ENCODE measurements at places on chromosomes 2 and 18. TPM values are rescaled to one million over a fixed set of nuclear protein-coding genes. Genes with fewer than 3 reads are reported as not detected.

GRCh38 chr2:216752855-216753505 is 57.6 kb upstream of the IGFBP5 start:
- no peak for DNase-seq

DNA sequence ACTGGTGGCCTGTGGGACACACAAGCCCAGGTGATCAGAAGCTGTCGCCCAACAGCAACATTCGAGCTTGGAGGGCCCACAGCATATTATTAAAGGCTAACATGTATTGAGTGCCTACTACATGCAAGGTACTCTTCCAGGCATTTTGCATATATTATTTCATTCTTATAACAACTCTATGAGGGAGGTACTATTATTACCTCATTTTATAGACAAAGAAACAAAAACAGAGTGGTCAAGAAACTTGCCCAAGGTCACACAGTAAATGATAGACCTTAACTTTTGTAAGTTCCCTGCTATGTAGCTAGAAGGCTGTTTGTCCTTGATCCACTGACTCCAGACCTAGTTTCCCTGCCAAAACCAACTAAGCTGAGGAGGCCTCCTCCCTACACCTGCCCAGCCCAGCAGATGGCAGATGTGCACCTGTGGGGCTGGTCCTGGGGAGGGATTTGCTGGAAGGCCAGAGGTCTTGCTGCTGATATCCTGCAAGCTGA is 35.7 kb downstream of the KANSL3 start:
- no peak for DNase-seq

- DNase-seq, result no peak
Measured at GRCh38 chr2:164705412-164706167, 84.3 kb upstream of the GRB14 start.

DNA sequence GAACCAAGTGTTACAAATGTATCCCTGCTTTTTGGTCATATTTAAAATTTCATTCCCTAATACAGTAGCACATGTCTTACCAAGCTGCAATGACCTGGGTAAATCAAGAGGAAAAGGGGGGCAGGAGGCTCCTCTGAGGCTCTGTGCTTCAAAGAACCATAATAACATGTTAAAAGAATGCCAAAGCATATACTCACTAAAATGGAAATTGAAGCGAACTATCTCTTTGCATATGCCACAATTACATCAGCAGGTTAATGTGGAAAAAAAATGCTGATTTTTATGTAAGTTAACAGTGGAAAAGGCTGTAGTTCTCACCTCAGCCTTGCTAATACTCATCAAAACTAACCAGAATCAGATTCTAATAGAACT is 37.5 kb upstream of the NCKAP5 start:
- no peak for DNase-seq

- peak; percentile 98 for DNase-seq
Measured at GRCh38 chr18:9474983-9475642, at the start of gene RALBP1. Gene RALBP1 (plus strand): TSS chr18:9475513. CDS start chr18:9513046, 37,533 bp downstream.

DNA sequence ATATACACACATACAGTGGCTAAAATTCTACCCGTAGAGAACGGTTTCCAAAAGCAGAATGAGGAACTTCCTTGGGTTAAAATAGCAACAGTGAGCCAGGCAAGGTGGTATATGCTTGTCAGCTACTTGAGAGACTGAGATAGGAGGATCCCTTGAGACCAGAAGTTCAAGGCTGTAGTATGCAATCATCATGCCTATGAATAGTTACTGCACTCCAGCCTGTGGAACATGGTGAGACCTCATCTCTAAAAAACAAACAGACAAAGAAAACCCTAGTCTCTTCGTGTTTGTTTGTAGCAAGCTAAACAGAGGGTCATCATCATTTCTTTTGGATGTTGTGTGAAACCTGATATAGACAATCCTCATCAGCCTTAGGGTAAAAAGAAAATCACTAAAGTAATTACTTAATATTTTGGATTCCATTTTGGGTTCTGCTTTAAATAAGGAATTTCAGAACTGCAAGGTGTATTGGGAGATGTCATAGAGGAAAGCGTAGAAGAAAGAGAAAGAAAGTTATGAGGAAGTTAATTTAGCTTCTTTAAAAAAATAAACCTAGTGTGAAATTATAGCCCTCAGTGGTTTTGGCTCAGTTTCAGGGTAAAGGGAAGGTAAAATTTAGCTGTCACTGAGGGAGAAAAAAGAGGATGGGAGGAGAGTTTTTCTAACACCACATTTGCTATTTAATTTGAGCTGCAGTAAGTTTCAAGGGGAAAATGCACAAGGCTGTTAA is 46.5 kb downstream of the PLEK start:
- DNase-seq, result no peak

- DNase-seq, result no peak
Measured at GRCh38 chr18:69408522-69408921, 7.8 kb downstream of the DOK6 start.

DNA sequence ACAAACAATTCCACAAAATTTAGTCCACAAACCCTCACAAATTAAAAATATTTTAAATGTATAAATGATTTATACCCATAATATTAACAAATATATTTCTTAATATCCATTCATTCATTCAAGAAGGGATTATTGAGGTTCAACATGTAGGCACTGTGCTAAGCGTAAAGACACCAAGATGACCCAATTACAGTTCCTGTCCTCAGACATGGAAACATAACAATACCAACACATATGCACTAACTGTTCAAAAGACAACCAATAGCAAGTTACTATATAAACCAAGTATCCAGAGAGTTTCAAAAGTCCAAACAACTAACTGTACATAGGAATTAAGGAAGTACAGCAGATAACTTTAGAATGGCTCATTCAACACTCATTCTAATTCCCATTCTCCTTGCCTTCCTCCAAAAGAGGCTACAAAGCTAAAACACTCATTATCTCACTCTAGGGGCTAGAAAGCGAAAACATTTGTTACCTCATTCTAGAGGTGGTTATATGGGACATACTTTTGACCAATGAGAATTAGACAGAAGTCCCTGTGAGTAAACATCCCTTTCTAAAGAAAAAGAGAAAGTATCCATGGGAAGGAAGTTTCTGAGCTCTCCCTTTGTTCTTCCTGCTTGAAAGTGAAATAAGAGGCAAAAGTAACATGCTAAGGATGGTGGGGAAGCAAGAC is 292.4 kb downstream of the ZEB2 start:
- no peak for DNase-seq

DNA sequence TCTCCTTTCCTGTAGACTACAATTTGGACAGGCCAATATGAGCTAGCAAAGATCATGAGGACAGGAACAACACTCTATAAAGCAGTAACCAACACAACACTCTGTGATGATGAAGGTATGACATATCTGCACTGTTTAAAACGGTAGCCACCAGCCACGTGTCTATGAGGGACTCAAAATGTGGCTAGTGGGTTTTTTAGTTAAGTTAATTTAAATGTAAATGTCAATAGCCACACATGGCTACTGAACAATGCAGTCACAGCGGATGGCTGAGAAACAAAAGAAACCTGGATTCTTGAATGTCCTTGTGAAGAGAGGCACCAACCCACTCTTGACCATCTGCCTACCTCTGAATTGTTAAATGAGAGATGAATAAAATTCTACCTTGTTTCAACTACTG is 33.9 kb downstream of the FANCL start:
- no peak for DNase-seq

The ADGRF3 gene
- 3.1 TPM for total RNA-seq

The PPM1G gene
- total RNA-seq, result 163 TPM

The ATP8B1 gene
- total RNA-seq, result not detected

The NDC80 gene
- total RNA-seq, result 41.5 TPM

The POLE4 gene
- total RNA-seq, result 55.3 TPM

Measured in activated T-helper 2 cell treated with anti-CD3 and anti-CD28 coated beads, Interferon-gamma antibody, Interleukin-2, Interleukin-4, amounts not matched to agents 10 μg/mL and 5 μg/mL and 100 μg/mL, durations not matched to agents 14 hours and 24 hours and 36 hours (primary cell).